ENCODE measurements at places on chromosomes 5 and 9. TPM values are rescaled to one million over a fixed set of nuclear protein-coding genes. Genes with fewer than 3 reads are reported as not detected.
A peak's percentile ranks its signal among the peaks of the same experiment; 100 is the strongest.

DNA sequence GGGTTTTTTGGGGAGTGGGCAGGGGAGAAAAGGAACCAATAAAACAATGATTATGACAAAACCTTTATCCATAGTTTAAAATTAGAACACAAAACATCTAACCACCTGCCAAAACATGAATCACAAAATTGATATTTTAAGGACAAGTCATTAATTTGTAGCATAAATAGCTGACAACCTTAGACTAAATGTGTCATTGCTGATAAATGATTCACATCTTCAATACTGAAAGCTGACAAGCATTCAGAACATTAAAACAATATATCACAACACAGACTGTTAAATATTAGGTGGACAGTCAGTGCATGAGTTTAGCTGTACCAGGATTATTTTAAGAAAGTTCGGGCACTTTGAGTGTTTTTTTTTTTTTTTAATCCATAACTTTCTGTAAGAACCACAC lies 71.5 kb downstream of the NR3C1 start:
- no peaks in the 10 kb centered on the region for H3K36me3 ChIP-seq
- peaks cover 26% of the 10 kb centered on the region for H3K4me1 ChIP-seq
- DNase-seq, result no peak
- H3K4me3 ChIP-seq, result no peak overlapping the region
- H3K27ac ChIP-seq, result no peak overlapping the region
- no peaks in the 10 kb centered on the region for H3K27me3 ChIP-seq

DNA sequence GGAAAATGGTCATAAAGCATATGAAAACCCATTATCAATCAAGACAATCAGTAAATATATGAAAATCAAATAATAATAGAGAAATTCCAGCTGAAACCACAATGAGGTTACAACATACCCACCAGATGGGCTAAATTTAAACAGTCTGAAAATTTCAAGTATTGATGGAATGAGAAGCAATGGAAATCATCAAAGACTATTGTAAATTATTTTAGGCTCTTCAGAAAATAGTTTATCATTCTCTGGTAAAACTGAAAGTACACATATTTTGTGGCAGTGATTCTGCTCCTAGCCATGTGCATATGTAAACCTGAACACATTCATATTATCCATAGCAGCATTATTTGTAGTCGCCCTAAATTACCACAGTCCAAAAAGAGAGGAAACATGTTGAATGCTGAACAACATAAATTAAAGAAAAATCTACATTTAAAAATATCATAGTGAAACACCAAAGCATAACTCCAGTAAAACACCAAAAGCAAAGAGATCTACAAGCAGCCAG lies 215.3 kb downstream of the PRELID2 start:
- H3K27ac ChIP-seq, result no peak overlapping the region
- peaks cover 3% of the 10 kb centered on the region for H3K4me1 ChIP-seq
- H3K36me3 ChIP-seq, result no peaks in the 10 kb centered on the region
- no peak overlapping the region for H3K4me3 ChIP-seq
- DNase-seq, result no peak
- H3K27me3 ChIP-seq, result no peaks in the 10 kb centered on the region

DNA sequence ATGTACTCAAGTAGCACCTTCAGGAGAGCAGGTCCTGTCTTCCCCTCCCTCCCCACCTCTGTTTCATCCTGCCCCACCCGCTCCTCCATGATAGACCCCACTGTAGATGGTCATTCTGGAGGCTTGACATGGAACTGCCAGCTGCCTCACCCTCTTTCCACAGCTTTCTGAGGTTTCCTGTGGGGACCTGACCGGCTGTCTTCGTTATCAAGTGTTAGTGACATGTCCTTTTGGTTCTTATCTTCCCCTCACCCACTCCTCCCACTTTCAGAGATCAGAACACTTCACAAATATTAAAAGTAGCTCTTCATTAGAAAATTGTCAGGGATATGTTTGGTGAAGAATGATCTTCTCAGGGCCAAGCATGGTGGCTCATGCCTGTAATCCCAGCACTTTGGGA lies 52.7 kb downstream of the MEGF10 start:
- DNase-seq, result no peak
- no peaks in the 10 kb centered on the region for H3K4me1 ChIP-seq
- no peak overlapping the region for H3K4me3 ChIP-seq
- H3K27ac ChIP-seq, result no peak overlapping the region

GRCh38 chr5:82341325-82341724 lies 63.2 kb upstream of the RPS23 start:
- H3K36me3 ChIP-seq, result no peaks in the 10 kb centered on the region
- DNase-seq, result no peak
- no peaks in the 10 kb centered on the region for H3K27me3 ChIP-seq
- H3K4me1 ChIP-seq, result peaks cover 37% of the 10 kb centered on the region
- no peak overlapping the region for H3K4me3 ChIP-seq

GRCh38 chr9:120922404-120923195 lies 4.0 kb downstream of the TRAF1 start:
- DNase-seq, result no peak
- no peaks in the 10 kb centered on the region for H3K36me3 ChIP-seq
- peaks cover 94% of the 10 kb centered on the region for H3K4me1 ChIP-seq
- no peak overlapping the region for H3K4me3 ChIP-seq
- no peaks in the 10 kb centered on the region for H3K27me3 ChIP-seq
- peak overlapping the region; percentile 99 for H3K27ac ChIP-seq

GRCh38 chr9:136609838-136610311 lies 52.8 kb upstream of the EGFL7 start:
- H3K4me3 ChIP-seq, result no peak overlapping the region
- no peak overlapping the region for H3K27ac ChIP-seq
- peaks cover 30% of the 10 kb centered on the region for H3K4me1 ChIP-seq
- H3K36me3 ChIP-seq, result no peaks in the 10 kb centered on the region
- H3K27me3 ChIP-seq, result no peaks in the 10 kb centered on the region

DNA sequence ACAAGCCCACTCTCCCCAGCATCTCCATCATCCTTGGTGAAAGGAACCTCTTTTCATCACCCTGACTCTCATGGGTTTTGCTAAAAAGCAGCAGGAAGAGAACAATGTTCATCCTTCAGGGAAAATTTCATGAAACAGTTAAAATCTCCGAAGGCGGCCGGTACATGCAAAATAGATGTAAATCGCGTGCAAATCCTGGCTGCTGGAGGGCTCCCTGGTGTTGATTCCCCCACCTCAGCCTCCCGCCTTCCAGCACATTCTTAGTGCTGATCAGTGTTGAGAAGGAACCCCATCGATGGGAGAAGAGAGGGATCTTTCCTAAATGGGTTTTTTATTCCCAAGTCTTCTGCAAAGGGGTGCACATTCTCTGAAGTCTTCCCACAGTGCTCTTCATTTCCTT lies 8.7 kb upstream of the GFI1B start:
- no peaks in the 10 kb centered on the region for H3K36me3 ChIP-seq
- H3K27ac ChIP-seq, result no peak overlapping the region

Gene LCN9
- total RNA-seq, result not detected

Gene FAM153A
- not detected for total RNA-seq

Gene ZNF782
- total RNA-seq, result 5.0 TPM
